ENCODE measurements at places on chromosomes 6 and 20.

- DNase-seq = no peak
Measured at GRCh38 chr6:166419286-166419685, 36.5 kb upstream of the MPC1 start.

DNA sequence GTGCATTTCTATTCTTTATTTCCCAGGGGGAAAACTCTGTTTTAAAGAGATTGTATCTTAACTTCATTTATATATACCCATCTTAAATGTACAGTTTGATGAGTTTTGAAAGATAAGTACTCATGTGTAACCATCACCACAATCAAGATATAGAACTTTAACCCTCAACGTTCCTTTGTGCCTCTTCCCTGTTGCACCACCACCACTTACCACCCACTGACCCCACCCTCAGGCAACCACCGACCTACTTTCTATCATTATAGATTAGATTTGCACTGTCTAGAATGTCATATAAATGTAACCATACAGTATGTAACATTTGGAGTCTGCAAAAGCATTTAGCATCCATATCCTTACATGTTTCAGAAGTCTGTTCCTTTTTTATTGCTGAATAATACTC is 121.0 kb downstream of the RTN4IP1 start:
- DNase-seq = no peak

DNA sequence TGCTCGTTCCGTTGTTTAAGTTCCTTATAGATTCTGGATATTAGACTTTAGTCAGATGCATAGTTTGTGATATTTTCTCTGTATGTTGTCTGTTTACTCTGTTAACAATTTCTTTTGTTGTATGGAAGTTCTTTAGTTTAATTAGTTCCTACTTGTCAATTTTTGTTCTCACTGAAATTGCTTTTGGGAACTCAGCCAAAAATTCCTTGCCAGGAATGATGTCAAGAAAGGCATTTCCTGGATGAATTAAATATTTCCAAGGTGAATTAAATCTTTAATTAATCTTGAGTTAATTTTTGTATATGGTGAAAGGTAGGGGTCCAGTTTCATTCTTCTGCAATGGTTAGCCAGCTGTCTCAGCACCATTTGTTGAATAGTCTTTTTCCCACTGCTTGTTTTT is 406.2 kb upstream of the NOX3 start:
- no peak for DNase-seq

DNA sequence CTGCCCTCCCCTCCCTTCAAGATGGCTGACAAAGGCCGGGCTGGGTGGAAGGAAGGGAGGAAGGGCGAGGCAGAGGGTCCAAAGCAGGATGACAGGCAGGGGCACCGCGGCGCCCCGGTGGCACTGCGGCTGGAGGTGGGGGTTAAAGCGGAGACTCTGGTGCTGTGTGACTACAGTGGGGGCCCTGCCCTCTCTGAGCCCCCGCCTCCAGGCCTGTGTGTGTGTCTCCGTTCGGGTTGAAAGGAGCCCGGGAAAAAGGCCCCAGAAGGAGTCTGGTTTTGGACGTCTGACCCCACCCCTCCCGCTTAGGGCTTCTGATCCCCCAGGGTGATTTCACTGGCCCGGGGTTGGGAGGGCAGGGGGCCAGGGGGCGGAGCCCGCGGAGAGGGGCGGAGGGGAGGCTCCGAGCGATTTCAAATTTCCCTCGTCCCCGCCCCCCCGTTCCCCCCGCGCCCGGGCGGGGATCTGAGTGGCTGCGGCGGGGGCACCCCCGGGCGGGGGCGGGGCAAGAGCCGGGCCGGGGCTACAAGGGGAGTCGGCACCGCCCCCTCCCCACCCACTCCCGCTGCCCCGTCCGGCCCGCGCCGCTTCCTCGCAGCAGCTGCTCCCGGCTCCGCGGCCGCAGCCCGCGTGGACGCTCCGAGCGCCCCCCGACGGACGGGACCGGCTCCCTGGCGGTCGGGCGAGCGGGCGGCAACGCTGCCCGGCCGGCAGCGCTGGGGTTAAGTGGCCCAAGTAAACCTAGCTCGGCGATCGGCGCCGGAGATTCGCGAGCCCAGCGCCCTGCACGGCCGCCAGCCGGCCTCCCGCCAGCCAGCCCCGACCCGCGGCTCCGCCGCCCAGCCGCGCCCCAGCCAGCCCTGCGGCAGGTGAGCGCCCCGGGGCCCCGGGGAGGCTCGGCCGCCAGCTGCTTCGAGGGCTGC is at the start of gene DNMT3B:
Gene DNMT3B (plus strand): TSS at position 555 of the 923 bp plus-strand sequence. CDS start 17,939 bp downstream, outside the sequence.
- DNase-seq = no peak

GRCh38 chr6:12060780-12061609 is 48.9 kb downstream of the HIVEP1 start:
- DNase-seq = no peak

GRCh38 chr20:61366914-61367313 is 114.9 kb downstream of the CDH4 start:
- DNase-seq = no peak

GRCh38 chr20:36274181-36274841 is 31.8 kb upstream of the DLGAP4 start:
- no peak for DNase-seq

- DNase-seq = no peak
Measured at GRCh38 chr20:33237989-33238388, 2.2 kb downstream of the BPIFA1 start.

DNA sequence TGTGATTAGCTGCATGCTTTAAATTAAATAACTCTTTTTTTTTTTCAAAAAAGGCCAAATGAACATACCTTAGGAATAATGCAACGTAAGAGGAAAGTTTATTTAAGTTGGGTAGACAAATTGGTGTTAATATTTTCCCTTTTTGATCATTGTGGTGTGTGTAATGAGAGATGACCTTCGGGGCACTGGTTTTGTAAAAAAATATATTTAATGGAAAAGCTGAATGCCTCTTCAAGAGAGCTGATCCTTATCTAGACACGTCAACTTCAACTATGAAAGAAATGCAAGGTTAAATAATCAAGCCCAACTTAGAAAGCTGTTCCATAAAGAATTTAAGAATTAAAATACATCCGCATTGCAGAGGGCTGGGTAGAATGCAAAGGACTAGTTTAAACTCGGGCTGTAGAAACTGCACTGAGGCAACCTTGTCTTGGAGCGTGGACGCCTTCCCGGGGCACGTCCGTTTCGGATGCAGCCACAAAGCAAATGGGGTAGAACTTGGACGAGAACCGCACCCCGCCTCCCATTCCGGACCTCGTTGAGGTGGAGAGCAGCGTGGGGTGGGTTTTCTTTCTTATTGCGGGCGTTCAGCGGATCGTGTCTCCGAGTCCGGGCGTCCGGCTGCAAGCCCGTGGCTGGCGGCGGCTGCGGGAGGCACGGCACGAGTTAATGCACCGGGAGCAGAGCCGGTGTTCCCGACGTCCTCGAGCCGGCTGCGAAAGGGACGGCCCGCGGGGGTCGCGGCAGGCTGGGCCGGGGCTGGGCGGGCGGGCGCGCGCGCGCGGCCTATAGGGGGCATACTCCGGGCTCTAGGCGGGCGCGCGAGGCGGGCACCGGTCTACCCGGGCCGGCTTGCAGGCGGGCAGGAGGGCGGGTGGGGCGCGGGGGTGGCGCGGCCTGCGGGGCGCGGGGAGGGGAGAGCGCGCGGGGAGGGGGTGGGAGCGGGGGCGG is 1.9 kb downstream of the JARID2 start:
- no peak for DNase-seq
